ENCODE measurements at places on chromosomes 11 and 22.

- no peak for DNase-seq
Measured at GRCh38 chr22:17559188-17559587, 4.1 kb upstream of the SLC25A18 start.

DNA sequence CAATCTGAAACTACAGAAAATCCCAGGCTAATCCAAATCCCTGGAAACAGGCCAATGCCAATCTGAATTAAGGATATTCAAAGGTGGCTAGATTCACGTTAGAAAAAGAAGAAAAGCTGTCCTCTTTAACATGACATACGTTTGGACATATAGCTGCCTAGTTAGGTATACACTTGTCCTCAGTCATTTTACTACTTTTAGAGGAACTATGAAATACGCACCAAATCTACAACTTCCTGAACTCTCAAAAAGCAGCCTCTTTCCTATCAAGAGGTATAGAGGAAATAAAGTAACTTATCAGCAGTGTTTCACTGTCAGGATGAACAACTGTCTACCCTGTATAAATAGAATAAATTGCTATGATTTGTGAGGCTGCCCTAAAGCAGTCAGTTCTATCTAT is 24.0 kb downstream of the KMT5B start:
- DNase-seq: no peak

DNA sequence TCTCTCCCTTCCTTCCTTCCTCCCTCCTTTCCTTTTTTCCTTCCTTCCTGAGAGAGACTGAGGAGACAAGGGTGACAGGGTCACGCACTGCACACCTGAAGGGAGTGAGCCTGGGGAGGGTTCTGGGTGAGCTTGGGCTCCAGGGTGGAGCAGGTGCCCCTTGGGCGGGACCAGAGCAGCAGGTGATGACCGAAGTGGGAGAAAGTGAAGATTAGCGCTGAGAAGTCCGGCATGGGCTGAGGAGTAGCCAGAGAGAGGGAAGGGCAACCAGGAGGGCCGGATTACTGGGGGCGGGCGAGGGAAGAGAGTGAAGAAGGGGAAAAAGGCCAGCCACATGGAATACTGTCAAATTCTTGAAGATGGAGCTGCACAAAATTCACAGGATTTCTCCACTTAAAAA is 99.2 kb upstream of the LMO1 start:
- DNase-seq: no peak

DNA sequence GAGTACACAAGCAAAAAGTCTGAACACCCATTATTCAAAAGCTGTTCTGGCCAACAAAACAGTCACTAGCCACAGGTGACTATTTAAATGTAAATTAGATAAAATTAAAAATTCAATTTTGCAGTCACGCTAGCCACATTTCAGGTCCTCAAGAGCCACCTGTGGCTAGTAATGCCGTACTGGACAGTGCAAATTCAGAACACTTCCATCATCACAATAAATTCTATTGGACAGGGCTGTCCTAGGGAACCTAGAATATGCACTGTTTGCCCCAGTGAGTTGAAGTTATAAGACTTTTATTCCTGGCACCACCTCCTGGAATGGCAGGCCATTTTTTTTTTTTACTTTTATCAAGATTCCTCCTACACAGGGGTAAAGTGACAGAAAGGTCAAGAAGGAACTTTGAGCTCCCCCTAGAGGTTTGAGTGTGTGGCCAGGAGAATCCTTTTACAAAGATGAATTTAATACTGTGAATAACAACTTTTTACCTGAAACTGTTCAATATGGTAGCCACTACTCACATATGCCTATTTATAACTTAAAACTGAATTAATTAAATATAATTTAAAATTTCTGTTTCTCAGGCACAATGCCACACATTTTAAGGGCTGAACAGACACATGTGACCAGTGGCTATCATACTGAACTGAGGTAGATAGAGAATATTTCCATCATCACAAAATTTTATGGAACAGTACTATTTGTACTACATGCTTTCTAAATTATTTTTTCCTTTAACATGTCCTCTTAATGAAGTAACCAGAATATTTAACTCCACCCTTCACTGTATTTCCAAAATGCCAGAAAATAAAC is 6.5 kb downstream of the MSANTD2 start:
- peak; percentile 78 for DNase-seq

DNA sequence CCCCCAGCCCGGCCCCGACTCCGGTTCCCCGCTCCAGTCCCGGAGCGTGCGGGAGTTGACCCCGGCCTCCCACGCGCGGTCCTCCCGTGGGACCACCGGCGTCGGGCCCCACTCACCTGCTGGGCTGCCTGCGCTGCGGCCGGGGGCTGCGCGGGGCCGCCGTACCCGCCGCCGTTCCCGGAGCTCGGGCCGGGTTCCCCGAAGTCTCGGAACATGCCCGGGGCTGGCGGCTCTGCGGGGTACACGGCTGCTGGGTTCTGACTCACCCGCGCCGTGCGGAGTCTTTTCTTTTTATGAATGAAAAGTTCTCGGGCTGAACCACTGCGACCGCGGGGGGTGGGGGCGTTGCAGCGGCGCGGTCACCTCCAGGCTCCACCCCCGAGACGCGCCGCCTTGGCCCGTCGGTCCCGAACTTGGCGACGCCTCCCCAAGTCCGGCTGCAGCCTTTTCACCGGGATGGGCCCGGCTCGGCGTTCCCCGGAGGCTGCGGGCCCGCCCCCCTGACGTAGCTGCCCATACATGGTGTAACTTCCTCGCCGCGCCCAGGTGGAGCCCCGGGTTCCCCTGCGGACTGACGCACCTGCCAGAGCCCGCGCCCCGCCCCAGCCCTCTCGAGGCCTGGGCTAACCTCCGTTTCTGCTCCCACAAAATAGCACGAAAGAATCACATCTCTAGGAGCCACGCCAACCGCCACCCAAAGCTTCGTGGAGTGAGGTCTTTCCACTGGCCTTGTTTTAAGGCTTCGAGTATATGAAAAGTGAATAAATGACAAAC is at the start of gene FOSL1:
Gene FOSL1, minus strand, starts transcription at position 264 of the 774 bp plus-strand sequence. Its CDS starts 49 bp downstream, at position 215.
- peak; percentile 97 for DNase-seq

DNA sequence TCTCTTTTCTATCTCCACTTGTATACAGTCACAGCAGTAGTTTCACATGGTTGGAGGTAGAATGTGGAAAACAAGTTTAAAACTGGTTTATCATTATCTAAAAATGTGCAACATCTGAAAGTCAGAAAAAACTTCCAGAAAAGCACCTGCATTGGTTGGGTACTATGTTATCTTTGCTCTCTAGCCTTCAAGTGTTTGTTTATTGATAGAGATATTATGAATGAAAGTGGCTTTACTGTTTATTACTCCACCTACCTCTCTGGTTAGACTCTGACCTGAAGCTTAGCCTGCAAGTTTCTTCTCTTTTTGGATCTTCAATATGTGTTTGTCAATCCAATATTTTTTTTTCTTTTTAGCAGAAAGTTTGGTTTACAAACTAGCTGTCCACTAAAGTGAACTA is 2161.4 kb upstream of the RAG2 start:
- DNase-seq: no peak

- DNase-seq: no peak
Measured at GRCh38 chr11:472816-473215, 22.7 kb downstream of the PTDSS2 start.

Measured in activated CD4-positive, alpha-beta T cell treated with anti-CD3 and anti-CD28 coated beads, Interleukin-2, amount 10 ng/mL, durations not matched to agents 24 days and 14 days (primary cell).